ENCODE measurements at places on chromosomes 2 and 18.

DNA sequence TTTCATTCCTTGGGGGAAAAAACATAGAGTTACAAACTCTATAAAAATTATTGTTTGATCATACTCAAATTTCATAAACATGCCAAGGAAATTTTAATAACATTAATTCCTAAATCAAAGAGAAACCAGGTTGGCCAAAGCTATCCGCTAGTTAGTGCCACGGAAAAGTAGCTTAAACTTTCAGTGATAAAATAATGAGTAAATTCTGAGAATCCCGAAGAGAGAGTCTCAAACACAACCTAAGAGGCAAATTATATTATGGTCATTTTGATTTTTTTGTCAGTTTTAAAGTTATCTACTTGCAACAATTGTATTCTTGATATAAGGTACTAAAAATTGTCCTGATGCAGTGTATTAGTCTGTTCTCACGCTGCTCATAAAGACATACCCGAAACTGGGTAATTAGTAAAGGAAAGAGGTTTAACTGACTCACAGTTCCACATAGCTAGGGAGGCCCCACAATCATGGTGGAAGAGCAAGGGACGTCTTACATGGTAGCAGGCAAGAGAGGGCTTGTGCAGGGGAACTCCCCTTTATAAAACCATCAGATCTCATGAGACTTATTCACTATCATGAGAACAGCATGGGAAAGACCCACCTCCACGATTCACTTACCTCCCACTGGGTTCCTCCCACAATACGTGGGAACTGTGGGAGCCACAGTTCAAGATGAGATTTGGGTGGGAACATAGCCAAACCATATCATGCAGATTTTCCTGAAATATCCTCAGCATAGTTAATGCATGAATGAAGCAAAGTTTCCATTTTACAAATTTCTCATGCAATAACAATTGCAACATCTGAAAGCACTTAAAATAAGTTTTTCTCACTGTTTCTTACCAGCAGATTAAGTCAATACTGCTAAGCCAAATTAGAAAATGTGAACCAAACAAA lies 205.9 kb upstream of the STK17B start:
- no peak for DNase-seq

DNA sequence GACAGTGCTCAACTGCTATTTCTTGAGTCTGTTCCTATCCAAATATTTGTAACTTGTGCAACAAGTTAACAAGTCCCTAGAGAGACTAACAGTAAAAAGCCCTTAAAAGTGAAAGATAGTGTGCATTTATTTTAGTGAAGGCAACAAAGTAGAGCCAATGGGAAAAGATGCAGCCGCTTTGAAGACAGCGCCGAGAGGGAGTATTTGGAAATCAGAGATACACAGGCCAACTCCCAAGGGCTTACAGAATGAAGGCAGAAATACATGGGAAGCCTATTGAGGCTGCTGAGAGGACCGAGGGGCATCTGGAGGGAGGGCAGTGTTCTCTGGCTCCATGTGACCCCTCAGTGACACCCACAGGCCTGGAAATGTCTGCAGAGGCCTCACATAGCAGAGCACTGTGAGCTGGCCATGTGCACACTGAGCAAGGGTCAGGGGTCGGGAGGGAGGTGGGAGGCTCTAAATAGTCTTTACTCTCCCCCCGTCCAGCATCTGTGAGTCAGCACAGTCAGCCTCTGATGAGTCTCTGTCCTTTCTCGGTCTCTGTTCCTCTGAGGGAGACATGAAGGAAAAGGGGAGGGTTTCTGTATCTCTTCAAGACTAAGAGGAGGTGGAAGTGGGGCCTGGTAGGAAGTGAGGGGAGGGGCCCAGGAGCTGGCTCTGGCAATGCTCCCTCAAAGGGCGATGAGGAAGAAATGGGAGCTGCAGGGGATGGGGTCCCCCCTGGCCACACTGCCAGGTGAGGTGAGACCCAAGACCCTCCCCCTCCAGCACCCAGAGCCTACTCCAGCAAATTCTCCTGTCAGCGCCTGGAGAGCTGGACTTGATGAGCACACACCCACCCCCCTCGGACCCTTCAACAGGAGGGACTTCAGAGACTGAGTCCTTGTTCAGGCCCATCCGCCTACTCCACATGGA lies 133.6 kb downstream of the SP3 start:
- no peak for DNase-seq

GRCh38 chr2:30769891-30770462 lies 37.3 kb downstream of the CAPN13 start:
- DNase-seq, result no peak

DNA sequence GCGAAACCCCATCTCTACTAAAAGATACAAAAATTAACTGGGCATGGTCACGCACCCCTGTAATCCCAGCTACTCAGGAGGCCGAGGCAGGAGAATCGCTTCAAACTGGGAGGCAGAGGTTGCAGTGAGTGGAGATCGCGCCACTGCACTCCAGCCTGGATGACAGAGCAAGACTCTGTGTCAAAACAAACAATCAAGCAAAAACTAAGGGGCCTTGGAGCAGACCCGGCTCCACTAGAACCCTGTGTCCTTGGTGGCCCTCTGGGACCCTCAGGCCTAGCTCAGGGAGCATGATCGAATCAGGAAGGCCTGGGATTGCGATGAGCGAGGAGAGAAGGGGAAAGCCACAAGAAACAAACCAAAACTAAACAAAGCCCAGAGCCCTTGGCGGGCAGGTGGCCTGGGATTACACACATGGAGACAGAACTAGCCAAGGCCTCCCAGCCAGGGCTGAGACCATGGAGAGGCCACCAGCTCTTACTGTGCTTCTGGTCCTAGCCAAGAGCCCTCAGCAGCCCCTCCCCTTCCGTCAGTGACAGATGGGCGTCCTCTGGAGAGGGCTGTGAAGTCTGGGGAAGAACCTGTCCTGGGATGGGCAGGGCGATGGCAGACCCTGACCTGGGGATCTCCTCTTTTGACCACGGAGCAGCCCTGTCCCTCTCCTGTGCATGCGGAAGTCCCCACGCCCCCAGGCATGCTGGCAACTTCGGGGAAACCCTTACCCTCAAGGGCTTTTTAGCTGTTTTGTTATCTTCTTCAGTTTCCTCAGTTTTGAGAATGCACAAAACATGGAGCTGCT lies 27.4 kb upstream of the CATIP start:
- no peak for DNase-seq

DNA sequence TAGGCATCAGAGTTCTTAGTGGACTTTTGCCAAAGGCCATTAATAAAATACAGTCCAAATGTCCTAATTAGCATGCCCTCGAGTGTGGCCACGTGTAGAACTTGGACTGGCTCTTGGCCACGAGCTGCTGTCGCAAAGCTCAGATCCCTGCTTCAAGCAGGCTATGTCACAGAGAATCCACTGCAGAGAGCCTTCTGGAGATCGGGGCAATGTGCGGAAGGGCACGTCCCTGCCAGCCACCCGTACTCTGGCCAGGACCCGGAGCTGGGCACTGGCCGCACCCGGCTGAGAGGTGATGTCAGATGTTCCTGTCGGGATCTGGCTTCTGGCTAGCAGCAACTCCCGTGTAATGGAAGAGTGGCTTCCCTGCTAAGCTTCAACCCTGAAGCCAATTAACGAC lies 432.7 kb upstream of the ID2 start:
- DNase-seq, result no peak

DNA sequence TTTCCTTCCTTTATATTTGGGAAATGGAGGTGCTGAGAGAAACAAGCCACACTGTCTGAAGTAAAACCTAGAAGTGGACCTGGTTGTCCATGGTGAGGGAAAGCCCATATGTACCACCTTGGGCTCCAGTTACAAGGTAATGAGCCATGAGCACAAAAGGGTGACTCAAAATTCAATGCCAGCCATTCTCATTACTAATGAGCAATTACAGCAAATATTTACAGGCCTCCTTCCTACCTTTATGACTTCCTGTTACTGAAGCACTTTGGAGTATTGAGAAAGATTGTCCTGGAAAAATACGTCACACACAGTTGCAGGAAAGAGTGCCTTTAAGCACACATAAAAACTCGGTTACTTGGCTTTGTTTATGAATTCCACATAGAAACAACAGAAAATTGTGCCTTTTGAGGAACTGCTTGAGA lies 9.1 kb downstream of the EPAS1 start:
- DNase-seq, result no peak

GRCh38 chr18:48929941-48930713 lies 20.6 kb downstream of the SMAD7 start:
- DNase-seq, result no peak

GRCh38 chr18:38115201-38115600 lies 549.6 kb upstream of the CELF4 start:
- no peak for DNase-seq

DNA sequence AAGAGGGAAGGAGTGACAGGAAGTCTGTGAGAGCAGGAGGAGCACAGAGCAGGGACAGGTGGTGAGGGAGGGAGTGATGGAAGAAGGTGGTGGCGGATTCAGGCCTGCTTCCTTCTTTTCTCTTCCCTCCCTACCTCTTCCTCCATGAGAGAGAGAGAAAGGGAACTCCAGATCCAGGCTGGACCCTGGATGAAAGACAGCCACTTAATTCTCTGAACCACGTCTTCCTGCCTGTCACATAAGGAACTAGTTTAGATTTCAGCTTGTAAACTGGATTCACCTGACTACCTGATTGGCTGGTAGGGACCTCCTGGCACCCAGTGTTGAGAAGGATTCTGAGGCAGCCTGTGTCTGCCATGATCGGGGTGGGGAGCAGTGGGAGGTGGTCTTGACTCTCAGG lies 48.9 kb downstream of the PAX8 start:
- no peak for DNase-seq

GRCh38 chr2:159968279-159968900 lies 94.0 kb downstream of the PLA2R1 start:
- no peak for DNase-seq

DNA sequence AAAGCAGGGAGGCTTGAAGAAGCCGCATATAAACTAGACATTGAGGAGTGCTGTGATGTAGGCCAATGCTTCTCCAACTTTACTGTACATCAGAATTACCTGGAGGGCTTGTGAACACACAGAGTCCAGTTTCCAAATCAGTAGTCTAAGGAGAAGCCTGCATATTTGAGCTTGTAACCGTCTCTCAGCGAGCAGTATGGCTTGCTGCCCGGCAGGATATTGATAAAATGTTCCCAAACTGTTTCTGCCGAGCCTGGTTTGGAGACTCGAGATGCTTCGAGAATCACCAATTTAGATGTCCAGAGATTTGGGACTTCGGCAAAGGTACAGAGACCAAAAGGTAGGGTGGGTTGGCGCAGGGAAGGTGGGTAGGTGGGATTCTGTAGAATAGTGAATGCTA lies 11.0 kb upstream of the RAB31 start:
- no peak for DNase-seq

- peak; percentile 24 for DNase-seq
Observed at GRCh38 chr2:201406077-201406662, 45.1 kb downstream of the TRAK2 start.

- no peak for DNase-seq
Observed at GRCh38 chr2:59968441-59968840, 585.0 kb downstream of the BCL11A start.

- DNase-seq, result no peak
Observed at GRCh38 chr2:160213511-160213910, 13.4 kb upstream of the ITGB6 start.

DNA sequence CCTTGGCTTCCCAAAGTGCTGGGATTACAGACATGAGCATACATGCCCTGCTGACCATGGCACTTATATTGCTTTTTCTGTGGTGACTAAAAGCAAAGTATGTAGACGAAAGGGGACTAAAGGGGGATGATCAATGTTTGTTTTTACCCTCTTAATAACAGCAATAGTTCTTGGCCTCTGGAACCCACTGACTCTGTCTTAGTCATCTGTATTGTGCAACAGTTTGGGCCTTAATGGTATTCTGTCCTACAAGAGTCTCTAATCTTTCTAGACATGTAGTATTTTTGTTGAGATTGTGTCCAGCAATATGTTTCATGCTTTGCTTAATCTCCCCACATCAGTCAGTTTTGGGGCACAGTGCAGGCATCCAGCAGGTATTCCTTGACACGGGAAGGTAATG lies 359.9 kb upstream of the FANCL start:
- DNase-seq, result no peak

GRCh38 chr18:5430131-5430530 lies 113.7 kb downstream of the EPB41L3 start:
- DNase-seq, result no peak

GRCh38 chr2:102025016-102025501 lies 33.3 kb downstream of the IL1R2 start:
- DNase-seq, result no peak

GRCh38 chr2:150630587-150631235 lies 143.2 kb upstream of the RND3 start:
- no peak for DNase-seq

- no peak for DNase-seq
Observed at GRCh38 chr18:3060667-3061580, 48.0 kb upstream of the LPIN2 start.

GRCh38 chr18:56327191-56327885 lies 311.1 kb downstream of the TXNL1 start:
- no peak for DNase-seq

GRCh38 chr2:94870440-94871225 lies 597 bp upstream of the TEKT4 start:
- no peak for DNase-seq

DNA sequence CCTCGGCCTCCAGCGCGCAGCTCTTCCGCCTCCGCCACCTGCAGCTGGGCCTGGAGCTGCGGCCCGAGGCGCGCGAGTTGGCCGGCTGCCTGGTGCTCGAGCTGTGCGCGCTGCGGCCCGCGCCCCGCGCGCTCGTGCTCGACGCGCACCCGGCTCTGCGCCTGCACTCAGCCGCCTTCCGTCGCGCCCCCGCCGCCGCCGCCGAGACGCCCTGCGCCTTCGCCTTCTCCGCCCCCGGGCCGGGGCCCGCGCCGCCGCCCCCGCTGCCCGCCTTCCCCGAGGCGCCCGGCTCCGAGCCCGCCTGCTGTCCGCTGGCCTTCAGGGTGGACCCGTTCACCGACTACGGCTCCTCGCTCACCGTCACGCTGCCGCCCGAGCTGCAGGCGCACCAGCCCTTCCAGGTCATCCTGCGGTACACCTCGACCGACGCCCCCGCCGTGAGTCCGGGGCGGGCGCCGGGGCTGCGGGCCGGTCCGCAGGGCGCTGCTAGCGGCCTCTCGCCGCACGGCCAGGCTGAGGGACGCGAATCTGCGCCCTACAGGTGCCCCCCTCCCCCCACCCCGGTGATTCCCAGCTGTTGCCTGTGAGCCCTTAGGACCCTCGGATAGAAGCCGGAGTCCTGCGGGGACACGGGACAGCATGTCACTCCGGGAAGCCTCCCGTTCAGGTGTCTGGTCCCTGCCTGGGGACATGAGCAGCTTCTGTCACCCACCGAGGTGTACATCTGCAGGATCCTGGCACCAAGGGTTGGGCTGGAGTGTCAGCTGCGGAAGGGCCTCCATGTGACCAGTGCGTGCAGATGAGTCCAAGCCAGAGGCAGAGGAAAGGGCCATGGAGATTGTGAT lies 616 bp downstream of the RNPEPL1 start:
- peak; percentile 85 for DNase-seq

Measured in T-helper 2 cell (primary cell).